ENCODE measurements at places on chromosomes 3 and 15. TPM values are rescaled to one million over a fixed set of nuclear protein-coding genes. Genes with fewer than 3 reads are reported as not detected.

PLXND1 gene
- total RNA-seq = 167 TPM

GABRR3 gene
- not detected for total RNA-seq

TMEM45A gene
- total RNA-seq = 4.2 TPM

GXYLT2 gene
- 5.2 TPM for total RNA-seq

SEMA3B gene
- 242 TPM for total RNA-seq

TRAK1 gene
- 51.1 TPM for total RNA-seq

KNG1 gene
- total RNA-seq = not detected

DNA sequence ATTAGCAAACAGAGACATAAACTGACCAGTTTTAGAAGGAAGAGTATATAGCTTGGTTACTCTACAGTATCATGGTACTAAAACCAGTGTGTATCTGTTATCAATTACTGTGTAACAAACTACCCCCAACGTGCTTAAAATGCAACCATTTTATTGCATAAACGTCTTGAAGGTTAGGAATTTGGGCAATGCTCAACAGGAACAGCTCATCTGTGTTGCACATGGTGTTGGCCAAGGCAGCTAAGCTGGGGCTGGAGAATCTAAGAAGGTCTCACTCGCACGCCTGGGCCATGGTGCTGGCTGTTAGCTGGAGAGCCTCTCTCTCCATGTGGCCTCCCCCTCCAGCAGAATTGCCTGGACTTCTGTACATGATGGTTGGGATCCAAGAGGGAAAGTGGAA is 81.2 kb upstream of the THBS1 start:
- no peak overlapping the region for H3K27ac ChIP-seq
- H3K27me3 ChIP-seq = no peaks in the 10 kb centered on the region
- no peaks in the 10 kb centered on the region for H3K36me3 ChIP-seq
- no peak overlapping the region for H3K4me3 ChIP-seq
- no peak for DNase-seq

- H3K4me1 ChIP-seq = no peaks in the 10 kb centered on the region
- H3K27ac ChIP-seq = no peak overlapping the region
- H3K27me3 ChIP-seq = no peaks in the 10 kb centered on the region
- no peak for DNase-seq
- H3K36me3 ChIP-seq = no peaks in the 10 kb centered on the region
These were observed 111.2 kb upstream of the RGMA start for GRCh38 chr15:93200081-93200836.

- DNase-seq = no peak
- no peak overlapping the region for H3K27ac ChIP-seq
- H3K27me3 ChIP-seq = no peaks in the 10 kb centered on the region
- H3K4me1 ChIP-seq = no peaks in the 10 kb centered on the region
These were observed 23.9 kb upstream of the SLC25A36 start for GRCh38 chr3:140917772-140918171.

- H3K27ac ChIP-seq = no peak overlapping the region
- H3K36me3 ChIP-seq = no peaks in the 10 kb centered on the region
- DNase-seq = no peak
- no peak overlapping the region for H3K4me3 ChIP-seq
These were observed 56.0 kb upstream of the LINGO1 start for GRCh38 chr15:77688693-77689092.
